ENCODE measurements at places on chromosomes 6 and 20.

- no peak for DNase-seq
Measured at GRCh38 chr20:38212806-38213606, 47.5 kb downstream of the KIAA1755 start.

GRCh38 chr6:78781001-78781400 lies 86.3 kb upstream of the IRAK1BP1 start:
- DNase-seq, result no peak

DNA sequence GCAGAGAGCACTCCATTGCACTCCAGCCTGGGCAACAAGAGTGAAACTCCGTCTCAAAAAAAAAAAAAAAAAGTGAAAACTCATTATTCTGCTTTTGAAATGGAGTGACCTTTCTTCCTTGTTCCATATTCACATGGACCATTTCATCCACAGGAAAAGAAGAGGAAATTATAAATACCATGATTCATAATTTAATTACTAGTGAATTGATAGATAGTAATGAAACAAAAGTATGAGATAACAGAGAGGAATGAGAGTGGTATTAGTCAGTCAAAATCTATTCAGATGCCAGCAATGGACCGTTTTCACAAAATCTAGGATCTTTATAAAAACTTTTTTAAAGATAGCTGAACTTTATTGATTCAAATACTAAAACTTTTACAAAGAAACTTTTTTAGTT lies 443.1 kb upstream of the FLRT3 start:
- DNase-seq, result no peak

GRCh38 chr6:168136001-168136400 lies 57.0 kb upstream of the FRMD1 start:
- no peak for DNase-seq

DNA sequence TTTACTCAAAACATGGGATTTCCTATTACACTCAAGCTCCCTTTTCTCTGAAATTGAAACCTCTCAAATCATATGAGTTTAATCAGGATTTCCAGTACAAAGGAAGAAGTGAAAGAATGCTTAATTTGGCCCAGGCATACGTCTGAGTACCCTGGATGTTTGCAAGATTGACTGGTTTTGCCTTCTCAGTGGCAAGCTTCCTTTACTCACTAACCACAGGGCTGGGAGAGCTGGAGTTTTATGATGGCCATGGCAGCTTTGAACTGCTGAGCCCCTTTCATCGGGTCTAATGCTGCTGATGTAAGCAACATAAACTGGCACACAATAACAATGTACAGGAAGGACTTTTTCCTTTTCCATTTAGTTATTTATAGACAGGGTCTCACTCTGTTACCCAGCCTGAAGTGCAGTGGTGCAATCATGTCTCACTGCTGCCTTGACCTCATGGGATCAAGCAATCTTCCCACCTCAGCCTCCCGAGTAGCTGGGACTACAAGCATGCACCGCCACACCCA lies 194.8 kb downstream of the SLC35F1 start:
- DNase-seq, result no peak

DNA sequence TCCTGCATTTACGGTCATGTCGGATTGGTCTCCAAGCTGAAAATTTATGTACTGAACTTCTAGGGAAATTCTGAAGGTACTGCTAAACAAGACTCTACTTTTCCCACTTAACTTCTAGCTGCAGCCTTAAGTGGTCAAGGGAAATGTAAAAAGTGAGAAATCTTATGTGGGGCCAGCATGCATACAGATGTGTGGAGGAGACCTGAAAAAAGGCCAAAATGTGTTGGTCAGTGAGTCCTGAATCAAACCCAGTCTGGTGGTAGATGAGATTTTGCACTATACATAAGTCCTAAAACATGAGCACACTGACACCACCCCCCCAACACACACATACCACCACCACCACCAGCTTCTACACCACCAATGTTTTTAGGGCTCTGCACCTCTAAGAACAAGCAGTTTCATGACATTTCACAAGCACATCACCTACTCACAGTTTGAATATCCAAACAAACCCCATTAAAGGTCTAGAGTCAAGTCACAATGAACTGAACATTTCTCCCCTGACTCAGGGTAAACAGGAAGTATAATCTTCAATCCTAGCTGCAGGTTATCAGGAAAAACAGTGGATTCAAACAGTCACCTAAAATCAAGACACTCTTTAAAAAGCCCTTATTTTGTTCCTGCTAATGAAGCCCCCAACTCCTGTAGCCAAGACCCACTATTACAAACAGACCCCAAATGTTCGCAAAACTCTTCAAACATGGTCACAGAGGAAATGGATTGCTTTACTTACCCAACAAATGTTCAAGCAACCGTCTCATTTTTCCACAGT lies 1.6 kb downstream of the ZMYND8 start:
- DNase-seq, result peak; percentile 53

GRCh38 chr6:148650941-148651505 lies 95.8 kb upstream of the UST start:
- DNase-seq, result no peak

DNA sequence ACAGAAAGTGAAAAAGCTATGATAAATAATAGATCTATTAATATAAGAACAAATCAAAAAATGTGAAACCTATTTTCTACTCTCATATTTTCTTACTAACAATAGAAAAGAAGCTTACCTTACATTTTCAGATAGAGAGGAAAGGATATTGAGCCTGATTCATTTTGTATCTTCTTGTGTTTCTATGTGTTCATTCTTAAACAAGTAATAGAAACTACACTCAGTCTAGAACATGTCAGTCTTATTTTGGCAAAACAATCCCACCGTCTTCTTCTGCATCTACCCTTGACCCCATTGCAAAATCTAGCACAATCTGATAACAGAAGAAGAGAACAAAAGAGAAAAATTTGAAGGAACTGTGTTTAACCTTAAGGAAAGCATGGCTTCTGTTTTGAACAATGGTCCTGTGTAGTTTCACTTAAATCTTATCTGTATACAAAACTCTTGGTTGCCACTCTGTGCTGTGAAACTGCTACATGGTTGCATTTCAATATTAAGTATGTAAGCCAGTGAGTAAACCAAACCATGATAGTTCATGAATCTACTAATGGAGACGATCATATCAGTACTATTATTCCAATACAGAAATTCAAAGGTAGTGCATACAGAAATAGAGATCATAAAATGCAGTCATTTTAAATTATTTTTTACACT lies 69.5 kb upstream of the LGSN start:
- no peak for DNase-seq

DNA sequence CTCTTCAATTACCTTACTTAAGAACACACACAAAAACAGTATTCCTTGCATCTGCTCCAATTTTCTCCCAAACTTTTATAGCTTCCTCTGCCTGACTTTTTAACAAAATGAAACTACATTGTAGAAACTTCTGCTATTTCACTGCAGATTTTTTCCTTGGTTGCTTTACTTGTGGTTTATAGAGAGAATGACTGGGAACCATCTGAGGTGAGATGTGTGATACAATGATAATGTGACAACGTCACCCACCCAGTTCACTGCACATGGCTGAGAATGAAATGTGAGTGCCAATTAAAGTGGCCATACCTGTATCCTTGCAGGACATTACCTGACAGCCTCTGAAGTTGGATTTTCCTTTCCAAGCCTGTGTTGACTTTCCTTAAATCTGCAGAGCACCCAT lies 258.4 kb downstream of the CD83 start:
- DNase-seq, result no peak

DNA sequence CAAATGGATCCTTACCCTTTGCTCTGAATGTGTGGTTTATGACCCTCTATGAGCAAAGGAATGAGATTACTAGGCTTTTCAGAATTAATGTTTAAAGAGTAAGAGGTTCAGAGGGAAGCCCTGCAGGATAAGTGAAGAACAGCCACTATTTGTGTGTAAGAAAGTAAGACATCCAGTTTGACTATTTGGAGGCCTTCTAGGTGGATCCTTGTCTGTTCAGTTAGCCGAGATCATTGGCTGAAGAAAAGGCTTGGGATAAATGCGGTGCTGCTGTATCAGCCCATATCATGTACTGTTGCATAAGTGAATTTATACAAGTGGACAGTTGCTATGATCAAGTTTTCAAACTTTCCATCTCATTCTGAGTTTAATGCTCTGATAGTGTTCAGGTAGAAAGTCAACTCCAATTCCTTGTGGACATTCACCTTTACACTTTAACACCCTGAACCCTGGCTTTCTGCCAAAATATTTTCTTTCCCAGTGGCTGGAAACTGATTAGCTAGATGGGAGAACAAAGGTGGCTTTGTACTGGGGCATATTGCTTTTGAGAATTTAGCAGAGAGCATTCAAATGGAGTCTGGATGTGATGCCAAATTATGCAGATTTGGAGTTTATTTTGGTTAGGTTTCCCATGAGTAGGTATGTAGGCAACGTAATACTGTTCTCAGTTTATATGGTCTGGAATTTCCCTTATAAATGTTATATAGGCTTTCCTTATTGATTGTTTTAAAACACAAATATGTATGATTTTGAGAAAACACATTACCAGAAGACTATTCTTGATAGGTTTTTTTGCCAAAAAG lies 15.0 kb downstream of the PARD6B start:
- DNase-seq, result no peak

- no peak for DNase-seq
Measured at GRCh38 chr20:50708845-50709635, 17.7 kb upstream of the RIPOR3 start.

GRCh38 chr20:54619682-54620081 lies 144.3 kb downstream of the DOK5 start:
- DNase-seq, result no peak

- peak; percentile 62 for DNase-seq
Measured at GRCh38 chr6:168274037-168274952, 45.3 kb downstream of the DACT2 start.

DNA sequence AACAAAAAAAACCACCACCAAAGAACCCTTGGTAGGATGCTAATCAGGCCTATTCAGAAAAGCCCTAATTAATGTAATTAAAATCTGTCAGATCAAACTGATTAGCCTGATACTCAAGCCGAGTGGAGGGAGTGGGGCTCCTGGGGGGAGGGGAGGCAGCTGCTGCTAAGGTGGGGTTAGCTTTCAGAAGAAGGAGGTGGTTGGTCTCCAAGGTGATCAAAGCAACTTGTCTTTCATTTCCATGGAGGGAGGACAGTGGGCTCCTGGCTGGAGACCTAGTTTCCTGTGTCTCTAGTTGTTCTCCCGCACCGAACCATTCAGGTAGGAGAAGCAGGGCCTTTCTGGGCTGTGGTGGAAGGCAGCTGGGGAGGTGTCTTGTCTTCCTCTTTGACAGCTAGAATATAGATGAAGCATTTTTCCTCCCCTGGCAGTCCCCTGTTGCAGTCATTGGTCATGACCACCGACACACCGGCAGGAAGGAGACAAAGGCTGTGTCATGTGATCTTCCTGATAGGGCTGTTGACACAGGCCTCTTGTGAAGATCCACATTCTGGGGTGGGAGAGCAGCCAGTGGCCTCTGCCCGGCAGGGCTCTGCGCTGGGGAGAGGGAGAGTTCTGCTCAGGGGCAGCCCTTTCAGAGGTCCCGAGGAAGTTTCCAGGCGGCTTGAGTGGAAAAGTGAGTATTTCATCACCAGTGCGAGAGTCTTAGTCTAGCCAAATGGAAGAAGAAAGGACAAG lies 39.9 kb upstream of the PRDM1 start:
- DNase-seq, result no peak

DNA sequence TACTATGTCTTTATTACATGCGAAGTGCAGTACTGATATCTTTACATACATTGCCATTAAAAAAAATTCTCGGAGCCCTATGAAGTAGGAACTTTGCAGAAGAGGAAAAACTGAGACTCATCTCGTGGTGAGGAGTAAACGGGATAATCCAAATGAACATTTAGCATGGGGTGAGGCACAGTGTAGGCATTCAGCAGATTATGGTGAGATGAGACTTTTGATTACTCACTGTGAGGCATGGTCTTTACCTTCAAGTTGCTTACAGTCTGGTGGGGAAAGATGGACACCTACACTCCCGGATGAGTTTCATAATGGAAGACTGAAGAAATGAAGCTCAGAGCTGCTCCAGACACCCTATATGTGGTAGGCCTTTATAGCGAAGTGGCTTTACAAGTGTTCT lies 1.4 kb downstream of the RPRD1B start:
- DNase-seq, result no peak

All from liver (tissue), 10 donors.